ENCODE measurements at places on chromosomes 3 and 15.

DNA sequence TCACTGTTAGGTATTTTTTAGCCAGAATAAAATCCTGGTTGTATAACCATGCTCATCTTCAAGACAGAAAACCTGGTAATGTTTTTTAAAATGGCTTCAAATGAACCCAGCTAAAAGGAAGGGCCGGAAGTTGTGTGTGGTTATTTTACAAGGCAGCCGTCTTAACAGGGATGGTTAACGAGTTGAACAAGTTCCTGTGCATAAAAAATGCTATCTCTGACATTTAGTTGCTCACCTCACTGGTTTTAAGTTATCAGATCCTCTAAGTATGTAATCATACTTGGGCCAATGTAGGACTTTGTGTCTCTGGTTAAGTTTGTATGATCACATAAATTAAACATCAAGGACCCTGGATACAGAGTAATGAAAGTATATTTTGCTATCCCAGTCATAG is 2.1 kb downstream of the ATP11B start:
- DNase-seq: peak; percentile 20

DNA sequence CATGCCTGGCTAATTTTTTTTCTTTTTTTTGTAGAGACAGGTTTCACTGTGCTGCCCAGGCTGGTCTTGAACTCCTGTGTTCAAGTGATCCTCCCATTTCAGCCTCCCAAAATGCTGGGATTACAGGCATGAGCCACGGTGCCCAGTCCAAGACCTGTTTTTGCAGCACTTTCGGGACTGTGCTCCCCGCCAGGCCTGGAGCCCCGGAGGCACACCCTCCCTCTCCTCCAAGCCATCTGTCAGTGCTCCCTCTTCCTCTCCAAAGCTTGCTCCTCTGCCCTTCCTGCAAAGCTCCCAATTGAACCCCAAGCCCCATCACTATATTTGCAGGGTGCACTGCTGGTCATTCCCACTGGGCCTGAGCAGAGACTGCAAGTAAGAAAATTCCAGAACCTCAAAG is 98.1 kb downstream of the CORO2B start:
- DNase-seq: no peak

GRCh38 chr15:45829336-45830153 is 194.7 kb downstream of the SQOR start:
- DNase-seq: no peak

GRCh38 chr3:143155756-143156155 is 36.2 kb downstream of the CHST2 start:
- DNase-seq: no peak

DNA sequence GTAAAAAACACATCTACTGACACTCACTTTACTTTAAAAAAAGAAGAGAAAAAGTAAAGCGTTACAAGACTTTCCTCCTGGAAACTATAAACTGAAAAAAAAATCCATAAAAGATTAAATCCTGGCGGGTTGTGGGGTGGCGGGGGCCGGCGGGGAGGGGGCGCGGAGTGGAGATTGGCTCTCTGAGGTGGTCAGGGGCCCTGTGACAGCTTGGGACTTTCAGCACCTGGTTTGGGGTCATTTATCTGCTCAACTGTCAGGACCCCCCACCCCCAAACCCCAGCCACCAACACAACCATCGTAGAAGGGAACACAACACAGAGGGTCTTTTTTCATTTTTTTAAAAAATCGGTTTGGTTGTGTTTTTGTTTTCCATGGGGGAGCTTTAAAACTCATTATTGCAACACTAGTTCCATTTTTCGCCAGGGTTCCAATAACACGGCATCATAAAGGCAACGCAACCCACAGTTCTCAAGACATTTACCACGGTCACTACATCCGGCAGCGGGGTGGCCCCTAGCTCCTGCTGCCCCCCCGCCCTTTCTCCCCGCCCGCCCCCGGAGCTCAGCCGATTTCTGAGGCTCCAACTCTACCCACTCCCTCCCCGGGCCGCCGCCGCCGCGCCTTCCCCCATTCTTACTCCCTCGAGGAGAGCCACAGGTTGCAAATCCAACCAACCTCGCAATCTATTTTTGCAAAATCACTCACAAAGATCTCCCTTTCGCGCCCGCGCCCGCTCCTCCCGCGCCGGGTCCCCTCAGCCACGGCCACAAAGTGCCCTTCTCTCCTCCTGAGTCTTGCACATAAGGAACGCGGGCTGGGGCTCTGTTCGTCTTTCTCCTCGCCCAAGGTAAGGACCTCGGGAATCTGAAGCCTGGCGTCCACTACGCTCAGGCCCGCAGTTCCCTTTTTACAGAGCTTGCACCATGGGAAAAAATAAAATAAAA is 1.8 kb downstream of the BCL6 start:
- DNase-seq: peak; percentile 57

GRCh38 chr3:71310980-71311660 is 272.4 kb downstream of the FOXP1 start:
- no peak for DNase-seq

GRCh38 chr15:77044228-77045042 is 26.5 kb downstream of the TSPAN3 start:
- DNase-seq: no peak

GRCh38 chr3:143594206-143594605 is 254.1 kb downstream of the SLC9A9 start:
- no peak for DNase-seq

- no peak for DNase-seq
Measured at GRCh38 chr3:9951126-9951525, 1.1 kb downstream of the PRRT3 start.

- DNase-seq: no peak
Measured at GRCh38 chr3:188513662-188514328, 359.8 kb downstream of the LPP start.

GRCh38 chr3:183027276-183027675 is 46.9 kb upstream of the DCUN1D1 start:
- no peak for DNase-seq

DNA sequence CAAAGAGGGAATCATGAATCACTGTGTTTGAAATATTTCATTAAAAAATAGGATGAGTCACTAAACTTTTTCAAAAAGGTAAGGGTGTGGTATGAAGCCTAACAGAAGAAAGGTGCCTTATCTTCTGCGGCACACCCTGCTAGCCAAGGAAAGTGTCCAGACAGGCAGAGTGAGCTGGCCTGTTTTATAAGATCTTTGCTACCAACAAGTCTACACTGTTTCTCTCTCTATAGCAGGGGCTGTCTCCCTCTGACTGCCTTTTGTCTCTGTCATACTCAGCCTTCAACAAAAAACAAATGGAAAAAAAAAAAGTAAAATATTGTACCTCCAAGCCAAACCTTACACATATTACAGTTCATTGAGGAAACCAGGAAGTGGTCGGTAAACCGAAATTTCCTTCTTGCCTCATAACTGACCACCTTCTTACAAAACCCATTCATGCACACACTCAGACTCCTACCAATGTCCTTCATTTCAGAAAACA is 9.1 kb downstream of the ZDHHC3 start:
- peak; percentile 38 for DNase-seq

DNA sequence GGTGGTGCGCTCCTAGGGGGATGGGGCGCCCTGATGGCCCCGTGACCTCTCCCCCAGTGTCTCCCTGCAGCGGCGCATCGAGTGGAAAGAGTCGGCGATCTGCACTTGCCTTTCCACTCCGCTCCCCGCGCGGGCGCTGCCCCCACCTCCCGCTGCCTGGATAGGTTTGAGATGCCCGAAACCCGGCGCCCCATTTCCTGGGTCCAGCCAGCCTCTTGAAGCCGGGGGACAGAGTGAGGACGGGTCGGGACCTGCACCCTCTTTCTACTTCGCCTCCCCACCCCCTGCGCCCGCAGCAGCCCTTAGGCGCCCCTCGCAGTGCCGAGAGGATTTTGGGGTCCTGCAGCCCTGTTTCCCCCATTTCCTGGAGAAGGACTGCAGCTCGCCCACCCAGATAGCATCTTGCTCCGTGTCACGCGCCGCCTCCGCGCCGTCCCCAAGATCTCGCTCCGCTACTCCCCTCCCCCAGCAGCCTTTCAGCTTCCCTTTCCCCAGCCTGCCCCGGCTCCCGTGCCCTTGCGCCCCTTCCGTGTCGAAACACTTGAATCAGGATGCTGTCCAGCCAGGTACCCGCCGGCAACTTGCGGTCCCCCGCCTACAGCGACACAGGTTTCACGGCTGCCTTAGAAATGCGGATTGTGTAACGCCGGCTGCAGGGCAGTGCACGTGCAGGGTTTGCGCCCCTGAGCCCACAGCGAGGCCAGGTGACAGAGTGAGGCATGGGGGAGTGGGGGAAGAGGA is 519 bp downstream of the ABHD6 start:
- peak; percentile 48 for DNase-seq

GRCh38 chr3:25563601-25564000 is 101.1 kb downstream of the TOP2B start:
- no peak for DNase-seq

DNA sequence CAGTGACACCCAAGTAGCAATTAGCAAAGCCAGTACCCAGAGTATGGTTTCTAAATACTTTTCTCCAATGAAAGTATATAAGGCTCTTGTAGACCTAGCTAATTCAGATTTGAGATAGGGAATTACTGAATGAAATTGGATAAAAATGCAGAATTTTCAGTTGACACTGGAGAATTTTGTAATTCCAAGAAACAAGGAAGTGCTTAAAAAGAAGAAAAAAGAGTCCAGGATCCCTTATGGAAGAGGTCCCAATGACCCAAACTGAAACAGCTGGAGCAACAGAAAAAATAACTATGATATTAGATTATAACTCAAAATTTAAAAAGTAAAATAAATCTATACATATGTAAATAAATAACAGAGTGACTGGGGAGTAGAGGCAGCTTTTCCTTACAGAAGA is 335.2 kb downstream of the C3orf38 start:
- DNase-seq: no peak

DNA sequence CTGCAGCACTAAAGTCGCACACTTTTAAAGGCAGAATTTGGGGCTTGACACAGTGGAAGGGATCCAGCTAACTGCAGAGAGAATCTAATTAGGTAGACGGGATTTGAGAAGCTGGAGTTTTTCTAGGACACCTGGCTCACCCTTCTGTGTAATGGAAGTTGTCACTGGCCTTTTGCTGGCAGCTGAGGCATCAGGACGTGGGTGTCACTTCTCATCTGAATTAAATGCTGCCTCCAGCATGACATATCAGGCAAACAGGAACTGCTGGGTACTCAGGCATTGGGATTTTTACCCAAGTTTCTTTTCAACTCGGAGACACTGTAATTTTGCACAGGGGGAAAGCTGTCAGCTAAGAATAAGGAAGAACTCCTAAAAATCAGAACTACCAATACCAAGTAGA is 861.9 kb upstream of the ARPP21 start:
- DNase-seq: no peak

DNA sequence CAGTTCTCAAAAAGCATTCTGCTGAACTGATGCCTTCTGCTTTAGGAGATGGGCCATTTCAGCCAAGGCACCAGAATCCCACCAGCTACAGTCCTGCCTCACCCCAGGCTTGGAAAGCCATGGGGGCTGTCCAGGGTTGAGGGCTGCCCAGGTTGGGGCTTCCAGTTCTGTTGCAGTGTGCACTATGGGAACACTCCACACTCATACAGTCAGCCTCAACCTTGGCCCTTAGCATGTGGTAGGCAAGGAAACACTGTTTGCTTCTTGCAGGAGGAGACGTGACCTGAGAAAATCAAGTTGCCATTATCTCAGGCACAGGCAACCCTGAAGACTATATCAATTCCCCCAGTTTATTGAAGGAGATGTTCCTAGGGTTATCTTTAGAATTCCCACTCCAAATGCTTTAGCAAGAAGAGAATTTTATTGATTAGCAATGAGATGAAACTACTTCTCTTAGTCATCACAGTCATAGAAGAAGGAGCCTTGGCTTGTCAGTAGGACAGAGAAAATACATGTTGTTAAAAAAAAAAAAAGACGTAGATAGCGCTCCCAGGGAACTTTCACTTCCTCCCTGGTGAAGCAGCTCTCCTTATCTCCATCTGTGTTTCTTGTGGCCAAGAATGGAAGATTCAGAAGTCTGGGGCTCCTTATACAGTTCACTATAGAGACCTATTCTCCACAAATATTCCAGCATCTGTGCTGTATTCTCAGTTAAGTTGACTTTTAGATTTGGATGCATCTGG is 38.3 kb upstream of the IL12A start:
- peak; percentile 34 for DNase-seq

DNA sequence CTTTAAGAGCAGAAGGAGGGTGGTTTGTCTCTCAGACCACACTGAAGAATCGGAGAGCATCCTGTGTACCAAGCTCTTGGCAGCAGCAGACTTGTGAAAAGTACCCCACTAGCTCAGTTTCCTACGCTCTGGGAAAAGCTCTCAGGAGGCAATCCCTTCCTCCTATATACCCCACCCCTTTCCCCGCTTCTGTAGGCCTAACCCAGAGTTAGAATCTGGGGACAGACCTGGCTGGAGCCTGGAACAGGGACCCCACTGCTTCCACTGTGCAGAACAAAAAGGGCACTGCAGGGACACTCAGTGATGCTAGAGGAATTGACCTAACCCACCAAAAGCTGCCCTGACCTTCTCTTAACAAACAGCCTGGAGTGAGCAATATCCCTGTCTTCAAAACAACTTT is 70.0 kb upstream of the CCDC39 start:
- no peak for DNase-seq

- DNase-seq: no peak
Measured at GRCh38 chr3:23649448-23649847, 156.3 kb upstream of the UBE2E1 start.

DNA sequence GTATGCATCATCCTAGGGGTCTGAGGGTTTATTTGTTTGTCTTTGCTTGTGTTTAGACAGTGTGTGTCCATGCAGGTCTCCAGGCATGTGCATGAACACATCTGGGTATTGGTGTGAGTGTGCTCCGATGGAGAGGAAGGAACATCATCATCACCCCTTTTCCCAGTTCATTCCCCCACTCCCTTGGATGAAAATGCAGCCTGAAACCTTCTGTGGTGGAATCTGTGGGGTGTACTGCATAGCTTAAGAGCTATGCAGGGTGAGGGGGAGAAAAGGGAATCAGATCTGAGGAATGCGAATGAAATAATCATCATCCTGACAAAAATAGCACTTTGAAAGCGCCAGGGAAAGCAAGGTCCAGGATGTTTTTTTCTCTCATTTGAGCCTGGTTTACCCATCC is 520.1 kb downstream of the NTRK3 start:
- DNase-seq: no peak

GRCh38 chr3:127525373-127525772 is 65.2 kb downstream of the TPRA1 start:
- no peak for DNase-seq

DNA sequence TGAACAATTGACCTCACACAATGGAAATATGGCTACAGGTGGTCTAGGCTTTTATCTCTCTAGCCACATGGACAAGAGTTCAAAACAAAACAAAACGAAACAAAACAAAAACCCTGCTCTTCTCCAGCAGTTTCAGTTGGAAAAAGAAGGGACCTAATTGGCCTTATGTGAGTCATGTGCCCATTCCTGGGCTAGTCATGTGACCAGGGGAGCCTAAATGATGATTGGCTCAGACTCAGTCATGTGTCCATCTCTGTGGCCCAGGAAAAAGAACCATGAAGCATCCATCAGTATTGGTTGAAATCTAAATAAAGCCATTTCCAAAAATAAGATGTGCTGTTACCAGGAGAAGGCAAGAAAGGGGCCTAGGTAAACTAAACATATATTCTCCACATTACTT is 96.8 kb downstream of the ANXA2 start:
- no peak for DNase-seq

GRCh38 chr3:130834476-130834875 is 59.4 kb upstream of the ATP2C1 start:
- no peak for DNase-seq
